Activated CD4-positive, alpha-beta memory T cell treated with anti-CD3 and anti-CD28 coated beads for 36 hours (primary cell): ENCODE measurements at places on chromosomes 5 and 9. TPM values are rescaled to one million over a fixed set of nuclear protein-coding genes. Genes with fewer than 3 reads are reported as not detected.

TLX3 gene
- total RNA-seq = not detected

- H3K36me3 ChIP-seq = no peaks in the 10 kb centered on the region
- H3K27me3 ChIP-seq = peaks cover 2% of the 10 kb centered on the region
- H3K4me1 ChIP-seq = no peaks in the 10 kb centered on the region
- no peak for DNase-seq
Observed at GRCh38 chr9:38700695-38701094, 19.2 kb downstream of the FAM240B start.

GRCh38 chr5:35371951-35372426, 141.7 kb upstream of the PRLR start:
- no peaks in the 10 kb centered on the region for H3K4me1 ChIP-seq
- no peak for DNase-seq
- no peaks in the 10 kb centered on the region for H3K27me3 ChIP-seq
- H3K36me3 ChIP-seq = no peaks in the 10 kb centered on the region
- H3K27ac ChIP-seq = no peak overlapping the region

GRCh38 chr5:108118813-108119514, 262.9 kb downstream of the FBXL17 start:
- H3K4me3 ChIP-seq = no peak overlapping the region
- H3K4me1 ChIP-seq = no peaks in the 10 kb centered on the region
- no peak for DNase-seq
- H3K27me3 ChIP-seq = no peaks in the 10 kb centered on the region

MATR3 gene
- total RNA-seq = 179 TPM

- H3K27me3 ChIP-seq = no peaks in the 10 kb centered on the region
- H3K4me3 ChIP-seq = no peak overlapping the region
- no peaks in the 10 kb centered on the region for H3K4me1 ChIP-seq
- H3K36me3 ChIP-seq = no peaks in the 10 kb centered on the region
- DNase-seq = no peak
Observed at GRCh38 chr9:3830291-3830690, 304.5 kb upstream of the RFX3 start.

DNA sequence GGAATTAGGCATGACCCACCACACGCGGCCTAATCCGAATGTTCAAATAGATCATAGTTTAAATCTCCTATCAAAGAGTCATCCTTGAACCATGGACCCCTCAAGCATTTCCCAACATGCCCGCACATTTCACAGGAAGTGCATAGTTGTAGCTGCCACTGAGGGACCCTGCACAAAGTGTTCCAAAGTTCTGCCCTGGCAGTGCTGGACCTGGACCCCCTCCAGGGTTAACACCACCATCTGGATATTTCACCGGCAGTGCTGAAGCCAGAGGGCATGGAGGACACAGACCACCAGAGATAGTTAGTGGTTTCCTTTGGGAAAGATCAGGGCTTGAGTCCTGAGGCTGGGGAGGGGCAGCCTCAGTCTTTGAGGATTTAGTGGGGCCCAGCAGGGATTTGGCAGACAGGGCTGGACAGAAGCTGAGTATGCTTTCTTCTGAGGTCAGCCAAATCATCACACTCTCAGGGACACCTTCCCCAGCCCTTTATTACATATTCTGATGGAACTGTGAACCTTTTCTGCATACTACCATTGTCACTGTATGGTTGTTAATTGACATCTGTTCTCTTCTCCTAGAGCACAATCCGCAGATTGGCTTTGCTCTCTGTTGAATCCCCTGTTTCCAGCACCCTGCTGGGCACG, 143.6 kb upstream of the EFNA5 start:
- no peaks in the 10 kb centered on the region for H3K27me3 ChIP-seq
- no peak overlapping the region for H3K4me3 ChIP-seq
- no peak for DNase-seq
- no peak overlapping the region for H3K27ac ChIP-seq
- H3K4me1 ChIP-seq = no peaks in the 10 kb centered on the region
- no peaks in the 10 kb centered on the region for H3K36me3 ChIP-seq

DNA sequence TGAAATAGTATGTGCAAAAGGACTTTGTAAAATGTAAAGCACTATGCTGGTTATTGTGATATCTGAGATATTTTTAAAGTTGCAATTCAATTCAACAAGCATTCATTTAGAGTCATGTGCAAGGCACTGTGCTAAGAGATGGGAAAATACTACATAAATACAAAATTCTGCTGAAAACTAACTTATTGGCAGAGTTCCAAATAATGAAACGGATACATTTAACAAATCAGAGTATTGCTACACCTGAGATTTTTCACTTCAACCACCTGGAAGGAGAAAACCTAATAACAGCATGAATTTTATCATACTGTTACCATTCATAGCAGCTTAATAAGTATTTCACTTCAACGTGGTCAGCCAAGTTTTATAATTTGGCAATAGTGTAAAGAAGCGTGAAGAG, 6.1 kb upstream of the CTNNAL1 start:
- H3K36me3 ChIP-seq = peaks cover 16% of the 10 kb centered on the region
- H3K4me1 ChIP-seq = no peaks in the 10 kb centered on the region
- DNase-seq = no peak
- H3K27me3 ChIP-seq = no peaks in the 10 kb centered on the region

- no peak overlapping the region for H3K27ac ChIP-seq
- no peak for DNase-seq
- H3K36me3 ChIP-seq = peaks cover 21% of the 10 kb centered on the region
- H3K27me3 ChIP-seq = no peaks in the 10 kb centered on the region
- no peak overlapping the region for H3K4me3 ChIP-seq
- H3K4me1 ChIP-seq = peaks cover 13% of the 10 kb centered on the region
Observed at GRCh38 chr9:5750569-5750968, 82.3 kb downstream of the ERMP1 start.
